Naive thymus-derived CD4-positive, alpha-beta T cell (primary cell): ENCODE measurements at places on chromosomes 1 and 21.

DNA sequence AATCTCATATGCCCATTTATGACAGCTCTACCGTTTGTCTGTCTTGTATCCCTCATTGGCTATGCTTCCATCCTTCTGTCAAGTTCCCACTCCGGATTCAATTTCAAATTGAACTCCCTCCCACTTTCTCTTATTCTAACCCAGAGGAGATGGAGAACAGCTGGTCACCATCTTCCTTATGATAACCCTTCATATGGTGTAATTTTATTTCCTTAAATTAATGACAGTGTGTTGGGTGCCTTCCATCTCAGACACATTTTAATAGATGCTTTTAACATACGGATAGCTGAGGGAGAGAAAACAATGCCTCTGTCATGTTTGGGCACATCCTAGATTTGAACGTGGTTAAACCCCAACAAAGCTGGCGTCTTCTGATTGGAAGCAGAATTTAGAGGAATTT is 103.0 kb upstream of the PLXNA2 start:
- no peak for DNase-seq

DNA sequence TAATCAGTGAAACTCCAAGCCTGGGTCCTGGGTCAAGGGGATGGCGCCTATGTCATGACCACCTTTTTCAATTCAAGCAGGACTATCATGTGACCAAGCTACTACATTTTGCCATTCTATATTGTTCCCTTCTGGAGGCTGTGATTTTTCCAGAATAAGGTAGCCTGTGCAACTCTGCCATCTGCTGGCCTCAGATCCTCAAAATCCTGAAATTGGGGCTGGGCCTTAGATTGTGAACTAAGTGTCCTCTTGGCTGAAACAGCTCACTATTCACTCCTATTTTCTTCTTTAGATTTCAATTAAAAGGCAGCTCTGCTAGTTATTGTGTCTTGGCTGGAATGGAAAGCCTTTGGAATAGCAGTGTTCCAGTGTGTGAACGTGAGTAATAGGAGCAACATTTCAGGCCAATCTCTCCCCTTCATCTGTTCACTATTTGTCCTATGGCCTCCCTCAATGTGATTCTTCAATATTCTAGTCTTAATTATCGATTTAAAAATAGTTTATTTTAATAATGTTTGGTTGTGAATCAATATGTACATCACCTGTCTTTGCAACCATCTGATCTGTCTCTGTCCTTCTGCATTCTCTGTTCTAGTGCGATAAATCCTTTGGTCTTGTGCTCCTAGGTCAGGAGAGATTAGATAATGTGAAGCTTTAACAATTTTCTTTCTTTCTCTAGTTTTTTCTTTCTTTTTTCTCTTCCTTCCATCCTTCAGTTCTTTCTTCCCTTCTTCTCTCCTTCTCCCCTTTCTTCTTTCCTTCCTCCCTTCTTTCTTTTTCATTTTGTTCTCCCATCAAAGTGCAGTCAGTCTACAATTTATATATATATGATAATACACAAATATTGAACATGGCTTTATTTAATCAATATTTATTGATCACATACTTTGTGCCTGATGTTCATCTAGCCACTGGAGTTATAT is 69.8 kb downstream of the CR1 start:
- no peak for DNase-seq

DNA sequence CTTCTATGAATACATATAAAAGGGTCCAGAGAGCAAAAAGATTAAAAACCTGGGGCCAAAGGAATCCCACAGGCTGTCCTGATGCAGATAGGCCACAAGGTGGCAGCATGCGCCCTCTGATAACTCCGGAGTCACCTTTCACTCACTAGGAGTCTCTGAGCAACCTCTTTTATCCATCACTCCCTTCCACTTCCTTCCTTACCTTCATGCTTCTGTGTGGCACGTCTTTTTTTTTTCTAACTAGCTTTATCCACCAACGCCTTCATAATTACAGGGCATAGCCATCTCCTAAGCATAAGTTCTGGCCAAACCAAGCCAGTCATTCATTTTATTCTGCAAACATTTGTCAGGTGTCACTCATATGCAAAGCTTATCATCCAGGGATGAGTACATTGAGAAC is 3.9 kb upstream of the PGLYRP4 start:
- peak; percentile 54 for DNase-seq

DNA sequence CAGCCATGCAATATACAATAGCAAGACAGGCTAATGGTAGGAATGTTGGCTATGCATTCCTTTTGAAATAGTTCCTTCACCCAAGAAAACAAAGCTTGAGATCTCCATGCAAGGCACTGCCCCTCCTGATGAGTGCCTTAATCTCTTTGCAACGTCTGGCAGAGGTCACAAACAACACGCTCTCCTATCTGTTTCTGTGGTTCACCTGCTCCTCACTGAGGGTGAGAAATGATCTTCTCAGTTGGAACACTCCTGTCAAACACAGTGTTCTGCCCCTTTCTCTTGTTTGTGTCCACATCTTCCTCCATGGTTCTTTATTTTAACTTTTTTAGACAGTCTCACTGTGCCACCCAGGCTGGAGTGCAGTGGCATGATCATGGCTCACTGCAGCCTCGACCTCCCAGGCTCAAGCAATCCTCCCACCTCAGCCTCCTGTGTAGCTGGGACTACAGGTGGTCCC is 21.2 kb upstream of the XPR1 start:
- no peak for DNase-seq

DNA sequence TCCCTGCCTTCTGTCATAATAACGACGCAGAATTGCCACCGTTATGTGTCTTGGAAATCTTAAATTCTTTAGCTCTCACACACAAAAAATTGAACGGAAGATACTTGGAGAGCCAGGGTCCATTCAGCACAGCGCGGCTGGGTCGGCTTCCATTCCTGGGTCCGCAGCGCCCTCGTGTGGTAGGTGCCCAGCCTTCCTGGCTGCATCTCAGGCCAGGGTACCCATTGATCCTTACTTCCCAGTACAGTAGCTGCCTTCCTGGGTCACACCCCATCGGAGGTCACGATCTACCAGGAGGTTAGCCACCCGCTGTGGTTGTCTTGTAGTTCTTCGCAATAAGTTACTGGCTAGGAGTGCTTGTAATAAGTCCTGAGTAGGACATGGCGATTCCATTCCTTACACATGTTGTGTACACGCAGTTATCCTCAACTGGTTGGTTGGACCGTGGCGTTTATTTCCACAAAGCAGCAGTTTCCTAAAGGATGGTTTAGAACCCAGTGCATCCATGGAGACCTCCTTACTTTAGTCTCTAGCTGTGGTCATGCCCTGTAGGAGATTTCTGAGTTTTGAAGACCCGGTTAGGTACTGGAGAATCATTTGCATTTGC is 9.9 kb upstream of the MTARC1 start:
- peak; percentile 48 for DNase-seq

- DNase-seq: no peak
Observed at GRCh38 chr1:242083742-242084141, 84.8 kb upstream of the MAP1LC3C start.

DNA sequence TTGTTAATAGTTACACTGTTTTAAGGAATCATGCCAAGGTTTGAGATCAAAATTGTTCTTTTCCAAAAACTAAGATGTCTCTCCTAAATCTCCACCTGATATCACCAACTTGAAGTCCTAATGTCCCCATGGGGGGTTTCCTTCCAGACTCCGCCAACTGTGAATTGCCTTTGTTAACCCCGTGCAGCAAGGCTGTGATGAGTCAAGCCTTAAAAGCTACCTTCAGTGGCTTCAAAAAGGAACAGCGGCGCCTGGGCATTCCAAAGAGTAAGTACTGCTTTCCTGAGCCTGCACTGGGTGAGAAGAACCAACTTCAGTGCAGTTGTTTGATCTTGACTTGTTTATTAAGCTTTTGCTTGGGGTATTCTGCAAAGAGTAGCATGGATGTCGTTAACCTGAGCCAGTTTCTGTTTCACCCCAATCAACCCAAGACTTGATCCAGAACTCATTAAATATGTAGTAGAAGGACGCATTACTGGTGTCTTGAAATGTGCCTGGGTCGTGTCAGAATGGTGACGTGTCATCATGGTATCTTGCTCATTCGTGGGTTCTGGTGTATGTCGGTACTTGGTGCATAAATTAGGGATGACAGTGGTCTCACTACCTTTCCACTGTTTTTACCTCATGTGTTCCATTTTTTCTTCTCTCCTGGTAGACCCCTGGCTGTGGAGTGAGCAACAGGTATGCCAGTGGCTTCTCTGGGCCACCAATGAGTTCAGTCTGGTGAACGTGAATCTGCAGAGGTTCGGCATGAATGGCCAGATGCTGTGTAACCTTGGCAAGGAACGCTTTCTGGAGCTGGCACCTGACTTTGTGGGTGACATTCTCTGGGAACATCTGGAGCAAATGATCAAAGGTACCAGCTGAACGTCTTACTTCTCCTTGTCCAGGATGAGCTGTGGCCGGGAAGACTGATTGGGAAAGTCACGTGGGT is 8.7 kb downstream of the ETS2 start:
- no peak for DNase-seq

GRCh38 chr1:186420923-186421322 is 40.0 kb downstream of the PDC start:
- DNase-seq: no peak

GRCh38 chr1:234944439-234945344 is 183.9 kb downstream of the TOMM20 start:
- DNase-seq: no peak

GRCh38 chr1:180215856-180216625 is 14.0 kb upstream of the LHX4 start:
- DNase-seq: no peak

DNA sequence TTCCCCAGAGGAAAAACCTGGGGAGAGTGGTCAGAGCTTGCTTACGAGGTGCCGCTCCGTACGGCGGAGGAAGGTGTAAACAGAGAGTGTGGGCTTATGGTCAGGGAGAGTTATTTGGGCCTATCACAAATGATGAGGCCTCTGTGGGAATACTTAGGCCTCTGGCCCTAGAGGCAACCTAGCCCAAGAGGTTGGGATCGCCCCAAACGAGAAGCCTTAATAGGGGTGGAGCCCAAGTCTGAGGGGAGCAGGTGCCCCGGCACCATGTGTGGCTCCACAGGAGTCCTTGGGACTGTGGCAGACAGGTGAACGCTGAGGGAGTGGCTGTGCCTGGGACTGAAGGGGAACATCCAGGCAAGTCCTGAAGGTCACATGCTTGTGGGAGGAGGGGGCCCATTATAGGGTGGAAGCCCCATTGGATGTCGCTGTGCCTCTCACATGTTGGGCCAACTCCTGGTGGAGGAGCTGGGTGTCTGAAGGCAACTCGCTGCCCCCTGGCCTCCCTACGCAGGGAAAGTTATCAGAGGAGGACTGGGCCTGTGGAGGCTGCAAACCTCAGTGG is 135.1 kb downstream of the ZSCAN20 start:
- no peak for DNase-seq

DNA sequence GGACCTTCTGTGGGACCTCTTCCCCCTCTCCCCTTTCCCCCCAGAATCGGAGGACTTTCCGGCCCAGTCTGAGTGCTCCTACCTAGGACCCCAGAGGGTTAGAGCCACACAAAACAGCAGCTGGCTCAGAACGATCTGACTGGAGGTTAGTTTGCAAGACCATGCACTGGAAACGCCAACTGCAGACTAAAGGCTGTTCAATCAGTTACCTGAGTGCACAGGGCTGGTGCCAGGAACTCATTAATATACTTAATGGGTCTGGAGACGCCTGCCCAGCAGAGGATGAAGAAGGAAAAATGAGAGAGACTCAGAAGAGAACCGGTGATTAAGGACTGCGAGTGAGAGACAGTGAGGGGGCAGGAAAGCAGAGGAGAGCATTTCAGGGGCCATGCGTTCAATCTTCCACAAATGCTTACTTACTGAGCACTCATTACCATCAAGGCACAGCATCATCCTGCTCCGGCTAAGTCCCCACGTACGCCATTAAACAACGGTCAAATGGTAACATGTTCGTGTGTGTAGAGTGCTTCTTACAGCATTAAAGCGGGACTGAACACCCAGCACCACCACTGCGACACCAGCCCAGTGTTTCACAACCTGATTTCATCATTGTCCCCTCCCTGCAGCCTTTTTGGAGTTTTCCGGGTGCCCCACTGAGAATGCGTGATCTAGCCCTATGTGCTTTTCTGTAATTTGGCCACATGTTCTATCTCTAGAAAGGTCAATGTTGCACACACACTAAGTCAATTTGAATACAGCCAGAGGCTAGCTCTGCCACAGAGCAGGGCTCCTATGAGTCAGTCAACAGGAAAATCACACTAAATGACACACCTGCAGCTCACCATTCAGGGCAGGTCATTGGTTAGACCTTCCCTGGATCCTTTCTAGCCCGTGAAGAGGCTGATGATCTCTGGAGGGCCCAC is 7.6 kb downstream of the ENO1 start:
- no peak for DNase-seq

GRCh38 chr1:196897158-196897828 is 9.4 kb downstream of the CFHR4 start:
- DNase-seq: no peak

- DNase-seq: no peak
Observed at GRCh38 chr1:51222136-51222787, 13.8 kb upstream of the RNF11 start.

GRCh38 chr1:217770918-217771317 is 139.8 kb downstream of the SPATA17 start:
- no peak for DNase-seq

- no peak for DNase-seq
Observed at GRCh38 chr1:101207891-101208290, 28.9 kb upstream of the S1PR1 start.

- DNase-seq: no peak
Observed at GRCh38 chr1:234980645-234981396, 147.8 kb downstream of the TOMM20 start.

DNA sequence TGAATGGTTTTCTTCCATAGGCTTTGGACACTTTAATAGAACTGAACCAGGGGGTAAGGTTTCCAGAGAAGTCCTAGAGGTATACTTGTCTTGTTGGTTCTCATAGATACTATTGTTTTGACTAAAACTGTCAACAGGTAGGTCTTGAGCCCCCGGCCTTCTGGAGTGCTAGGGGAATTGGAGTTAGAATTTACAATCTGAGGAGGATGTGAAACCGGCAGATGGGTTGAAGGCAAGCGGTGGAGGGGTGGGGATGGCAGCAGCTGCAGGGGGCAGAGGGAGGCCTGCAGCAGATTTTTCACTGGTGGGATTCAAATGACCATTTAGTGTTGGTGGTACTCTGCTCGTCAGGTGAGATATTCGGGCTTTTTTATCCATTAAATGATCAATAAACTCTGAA is 4.3 kb upstream of the CD1D start:
- no peak for DNase-seq

GRCh38 chr1:204754821-204755220 is 69.3 kb upstream of the LRRN2 start:
- no peak for DNase-seq
